Heart left ventricle (tissue), 16 donors: ENCODE measurements at places on chromosomes 16 and 17. TPM values are rescaled to one million over a fixed set of nuclear protein-coding genes. Genes with fewer than 3 reads are reported as not detected.

DPEP1 gene
- not detected for total RNA-seq

GRCh38 chr17:31918701-31919128, 17.2 kb upstream of the UTP6 start:
- no peaks in the 10 kb centered on the region for H3K4me1 ChIP-seq
- H3K4me3 ChIP-seq, result no peak overlapping the region
- no peak overlapping the region for H3K27ac ChIP-seq
- H3K36me3 ChIP-seq, result no peaks in the 10 kb centered on the region

SOX8 gene
- 0.47 TPM for total RNA-seq

DNA sequence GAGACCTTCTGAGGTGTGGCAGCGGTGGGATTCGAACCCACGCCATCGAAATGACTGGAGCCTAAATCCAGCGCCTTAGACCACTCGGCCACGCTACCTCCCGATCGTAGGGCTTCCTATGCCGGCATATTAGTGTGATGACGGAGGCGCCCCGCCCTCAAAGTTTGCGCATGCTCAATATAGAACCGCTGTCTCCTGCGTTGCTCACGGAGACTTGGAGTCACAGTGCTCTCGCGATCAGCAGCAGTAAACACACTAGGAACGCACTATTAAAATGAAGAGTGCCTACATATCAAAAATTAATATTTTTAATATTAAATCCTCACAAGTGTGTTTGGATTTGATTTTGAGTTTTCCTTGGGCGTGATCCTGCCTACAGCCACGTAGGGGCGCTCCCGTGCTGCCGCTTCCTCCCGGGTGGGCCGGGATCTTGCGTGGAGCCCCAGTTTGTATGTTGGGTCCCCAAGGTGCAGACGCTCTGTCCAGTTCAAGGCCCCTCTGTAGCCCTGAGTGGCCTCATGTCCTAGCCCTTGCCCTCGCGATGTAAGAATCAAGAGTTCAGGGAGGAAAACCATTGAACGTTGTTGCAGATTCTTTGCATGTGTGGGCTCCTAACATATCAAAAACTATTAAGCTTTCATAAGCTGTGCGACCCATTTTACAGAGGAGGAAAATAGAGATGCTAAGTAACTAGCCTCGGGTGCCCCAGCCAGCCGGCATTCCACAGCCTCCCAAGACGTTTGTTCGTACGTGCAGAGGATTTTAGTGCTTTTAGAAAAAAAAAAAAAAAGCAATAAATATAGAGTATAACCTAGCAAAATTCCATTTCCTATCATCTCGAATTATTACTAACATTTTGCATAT, 10.2 kb upstream of the EEF2K start:
- H3K27me3 ChIP-seq, result no peaks in the 10 kb centered on the region
- H3K4me3 ChIP-seq, result peak overlapping the region; percentile 56
- H3K4me1 ChIP-seq, result peaks cover 61% of the 10 kb centered on the region
- DNase-seq, result peak; percentile 90

- no peak overlapping the region for H3K27ac ChIP-seq
Measured at GRCh38 chr17:77662833-77663232, 295.7 kb upstream of the TNRC6C start.

DNA sequence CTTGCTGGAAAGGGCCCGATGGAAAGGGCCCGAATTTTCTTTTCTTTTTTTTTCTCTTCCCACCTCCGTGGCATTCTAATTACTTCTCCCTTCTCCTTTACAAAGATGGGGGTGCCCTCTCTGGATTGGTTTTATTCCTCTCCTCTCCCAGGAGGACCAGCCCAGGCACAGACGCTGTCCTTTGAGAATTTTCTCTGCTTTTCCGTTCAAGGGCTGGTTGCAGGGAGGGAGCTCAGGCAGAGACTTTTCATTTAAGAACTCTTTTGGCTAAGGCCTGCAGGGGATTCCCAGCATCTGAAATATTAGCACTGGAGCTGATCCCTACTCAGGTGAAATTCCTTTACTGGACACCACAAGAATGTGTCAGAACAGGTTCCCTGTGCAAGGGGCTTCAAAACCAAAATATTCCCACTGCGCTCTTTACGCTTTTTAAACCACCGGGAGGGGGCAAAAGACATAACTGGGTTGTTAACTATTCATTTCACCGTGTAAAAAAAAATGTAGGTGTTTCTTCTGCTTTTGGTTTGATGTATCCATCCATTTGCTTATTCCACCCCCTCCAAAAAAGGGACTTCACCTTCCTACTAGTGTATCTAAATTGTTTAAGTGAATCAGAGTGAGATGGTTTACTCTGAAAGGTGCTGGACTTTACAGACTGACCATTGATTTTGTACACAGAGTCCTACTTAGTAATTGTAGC, 1.4 kb downstream of the NFAT5 start:
- H3K4me3 ChIP-seq, result peak overlapping the region; percentile 97
- peaks cover 8% of the 10 kb centered on the region for H3K36me3 ChIP-seq
- DNase-seq, result no peak

NPIPB13 gene
- total RNA-seq, result 5.0 TPM

- H3K4me1 ChIP-seq, result no peaks in the 10 kb centered on the region
- DNase-seq, result no peak
- H3K4me3 ChIP-seq, result no peak overlapping the region
- H3K27me3 ChIP-seq, result no peaks in the 10 kb centered on the region
- H3K27ac ChIP-seq, result no peak overlapping the region
Measured at GRCh38 chr17:37447641-37448040, 41.0 kb downstream of the TADA2A start.

GRCh38 chr16:31118223-31119155, 1.0 kb downstream of the KAT8 start:
- H3K4me3 ChIP-seq, result peak overlapping the region; percentile 87
- no peaks in the 10 kb centered on the region for H3K4me1 ChIP-seq
- DNase-seq, result no peak
- H3K36me3 ChIP-seq, result peaks cover 45% of the 10 kb centered on the region
- peak overlapping the region; percentile 99 for H3K27ac ChIP-seq

DNA sequence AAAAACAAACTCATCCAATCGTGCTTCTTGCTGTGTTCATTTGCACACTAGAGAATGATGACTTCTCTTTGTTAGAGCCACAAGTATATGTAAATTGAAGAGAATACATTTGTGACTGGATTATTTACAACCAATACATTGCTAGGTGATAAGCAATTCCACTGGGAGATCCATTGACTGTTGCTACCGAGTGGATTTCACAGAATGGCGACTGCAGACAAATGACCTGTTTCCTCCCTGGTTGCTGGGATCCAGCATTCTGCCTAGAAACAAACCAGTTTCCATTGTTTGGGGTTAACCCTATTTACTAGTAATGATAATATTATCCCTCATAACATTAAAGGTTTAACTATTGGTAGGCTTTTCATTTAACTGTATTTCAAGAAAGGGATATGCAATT, 36.9 kb upstream of the CPHXL start:
- H3K36me3 ChIP-seq, result no peaks in the 10 kb centered on the region
- H3K27ac ChIP-seq, result no peak overlapping the region
- H3K27me3 ChIP-seq, result no peaks in the 10 kb centered on the region
- H3K4me1 ChIP-seq, result no peaks in the 10 kb centered on the region

DNA sequence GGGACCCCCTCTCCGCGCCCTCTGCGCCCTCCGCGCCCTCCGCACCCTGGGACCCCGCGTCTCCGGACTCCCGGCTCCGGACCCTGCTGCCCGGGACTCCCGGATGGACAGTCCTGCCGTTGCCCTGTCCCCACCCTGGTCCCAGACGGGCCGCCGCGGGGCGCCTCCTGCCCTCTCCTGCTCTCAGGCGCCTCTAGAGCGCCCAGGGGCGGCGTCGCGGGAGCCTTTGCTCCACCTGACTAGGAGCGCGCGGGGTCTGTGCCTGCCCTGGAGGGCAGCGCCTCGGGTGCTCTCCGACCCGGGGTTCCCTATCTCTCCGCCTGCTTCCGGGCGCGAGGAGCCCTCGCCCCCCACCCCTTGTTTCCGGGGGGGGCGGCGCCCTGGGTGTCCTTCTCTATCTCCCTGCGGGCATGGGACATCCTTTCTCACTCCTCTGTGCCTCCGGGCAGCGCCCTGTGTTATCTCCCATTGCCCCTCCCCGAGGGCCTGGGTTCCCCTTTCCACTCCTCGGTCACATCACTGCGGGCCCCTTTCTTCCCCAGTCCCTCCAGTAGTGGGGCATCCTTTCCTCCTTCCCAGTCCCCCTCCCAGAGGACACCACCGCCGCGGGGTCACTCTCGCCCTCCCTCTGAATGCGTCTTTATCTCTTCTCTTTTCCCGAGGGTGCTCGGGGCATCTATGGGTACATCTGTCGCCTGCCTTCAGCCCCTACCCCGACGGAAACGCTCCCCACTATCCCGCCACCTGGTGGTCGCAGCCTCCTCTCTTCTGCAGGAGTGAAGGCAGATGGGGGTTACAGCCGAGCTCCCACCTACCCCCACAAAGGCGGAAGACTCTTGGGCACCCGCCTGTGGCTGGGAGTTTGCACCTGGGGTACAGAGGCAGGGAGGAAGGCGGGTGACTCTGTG, 875 bp downstream of the PRKCB start:
- no peaks in the 10 kb centered on the region for H3K4me1 ChIP-seq
- peaks cover 60% of the 10 kb centered on the region for H3K27me3 ChIP-seq
- H3K27ac ChIP-seq, result no peak overlapping the region

RAP1GAP2 gene
- 34.3 TPM for total RNA-seq

- no peaks in the 10 kb centered on the region for H3K4me1 ChIP-seq
- no peaks in the 10 kb centered on the region for H3K36me3 ChIP-seq
- DNase-seq, result no peak
- H3K4me3 ChIP-seq, result no peak overlapping the region
- no peaks in the 10 kb centered on the region for H3K27me3 ChIP-seq
- no peak overlapping the region for H3K27ac ChIP-seq
Measured at GRCh38 chr16:11315510-11315909, 29.7 kb upstream of the RMI2 start.

BCAR1 gene
- 66.9 TPM for total RNA-seq

GRCh38 chr16:88678224-88678979, 7.9 kb downstream of the SNAI3 start:
- peaks cover 1% of the 10 kb centered on the region for H3K4me1 ChIP-seq
- no peak for DNase-seq
- H3K36me3 ChIP-seq, result no peaks in the 10 kb centered on the region
- no peak overlapping the region for H3K27ac ChIP-seq

GRCh38 chr17:64259922-64260321, 3.1 kb downstream of the TEX2 start:
- no peak overlapping the region for H3K27ac ChIP-seq
- no peak overlapping the region for H3K4me3 ChIP-seq
- no peaks in the 10 kb centered on the region for H3K36me3 ChIP-seq
- no peak for DNase-seq
- H3K4me1 ChIP-seq, result peaks cover 28% of the 10 kb centered on the region

- peak overlapping the region; percentile 74 for H3K4me3 ChIP-seq
- no peaks in the 10 kb centered on the region for H3K27me3 ChIP-seq
- H3K27ac ChIP-seq, result peak overlapping the region; percentile 100
- H3K4me1 ChIP-seq, result peaks cover 17% of the 10 kb centered on the region
- DNase-seq, result peak; percentile 47
Measured at GRCh38 chr16:58628845-58629732, 537 bp downstream of the CNOT1 start.

SLC7A5 gene
- 3.0 TPM for total RNA-seq

SLC5A11 gene
- not detected for total RNA-seq

GRCh38 chr17:13727441-13728171, 125.9 kb upstream of the HS3ST3A1 start:
- no peaks in the 10 kb centered on the region for H3K36me3 ChIP-seq
- H3K27ac ChIP-seq, result no peak overlapping the region
- H3K27me3 ChIP-seq, result no peaks in the 10 kb centered on the region
- DNase-seq, result no peak
- H3K4me3 ChIP-seq, result no peak overlapping the region

- no peak for DNase-seq
- no peak overlapping the region for H3K27ac ChIP-seq
- H3K27me3 ChIP-seq, result no peaks in the 10 kb centered on the region
- no peak overlapping the region for H3K4me3 ChIP-seq
- no peaks in the 10 kb centered on the region for H3K4me1 ChIP-seq
Measured at GRCh38 chr17:17999364-18000029, 26.8 kb downstream of the DRC3 start.

GRCh38 chr16:727291-727977, 528 bp downstream of the HAGHL start:
- H3K27me3 ChIP-seq, result peaks cover 24% of the 10 kb centered on the region
- peak overlapping the region; percentile 61 for H3K4me3 ChIP-seq
- peak overlapping the region; percentile 29 for H3K27ac ChIP-seq
- H3K36me3 ChIP-seq, result no peaks in the 10 kb centered on the region
- DNase-seq, result no peak
- H3K4me1 ChIP-seq, result peaks cover 27% of the 10 kb centered on the region

DNA sequence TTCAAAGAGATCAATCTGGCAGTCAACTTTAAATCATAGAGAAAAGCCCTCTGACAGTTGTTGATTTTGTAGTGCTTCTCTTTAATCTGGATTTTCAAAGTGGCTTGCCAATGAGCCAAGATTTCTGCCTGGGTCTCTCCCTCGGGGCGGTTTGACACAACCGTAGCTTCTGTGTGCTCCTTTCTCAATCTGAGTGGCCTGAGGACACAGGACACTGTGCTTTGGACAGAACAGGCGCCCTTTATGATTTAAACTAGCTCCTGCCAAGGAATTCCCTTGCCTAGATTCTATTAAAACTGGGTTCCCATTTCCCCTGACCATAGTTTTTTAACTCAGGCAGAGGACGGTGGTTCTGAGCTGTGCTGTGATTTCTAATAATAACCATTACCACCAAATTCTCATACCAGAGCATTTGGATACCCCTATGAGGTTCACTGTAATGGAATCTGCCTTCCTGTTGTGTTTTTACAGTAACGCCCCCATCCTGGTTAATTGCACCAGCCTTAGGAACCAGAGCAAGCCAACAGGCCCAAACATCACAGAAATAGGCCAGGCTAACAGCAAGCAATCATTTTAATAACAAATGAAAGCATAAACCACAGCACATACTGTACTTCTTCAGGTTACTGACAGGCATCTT, 4.0 kb downstream of the ZFHX3 start:
- peaks cover 33% of the 10 kb centered on the region for H3K4me1 ChIP-seq
- H3K27me3 ChIP-seq, result no peaks in the 10 kb centered on the region
- no peaks in the 10 kb centered on the region for H3K36me3 ChIP-seq
- no peak overlapping the region for H3K27ac ChIP-seq

PDXDC1 gene
- total RNA-seq, result 74.5 TPM

DNA sequence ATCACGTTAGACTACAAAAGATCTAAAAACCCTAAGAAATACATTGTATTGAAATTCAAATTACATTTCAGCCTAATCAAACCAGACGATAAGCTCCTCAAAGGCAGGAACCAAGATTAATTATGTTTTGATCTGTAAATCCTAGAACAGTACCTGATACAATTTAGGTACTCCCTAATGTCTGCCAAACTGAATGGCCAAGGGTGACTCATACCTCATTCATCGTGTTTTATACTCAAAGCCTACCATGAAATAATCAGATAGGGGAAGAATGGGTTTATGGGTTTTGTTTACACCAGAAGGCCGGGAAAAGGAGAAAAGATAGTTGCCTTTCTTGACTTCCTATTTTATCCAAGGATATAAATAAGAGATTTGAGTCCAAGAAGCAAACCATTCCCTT, 19.3 kb downstream of the MMD start:
- no peak for DNase-seq
- H3K27me3 ChIP-seq, result no peaks in the 10 kb centered on the region
- peaks cover 84% of the 10 kb centered on the region for H3K36me3 ChIP-seq
- H3K27ac ChIP-seq, result no peak overlapping the region

GRCh38 chr17:44759086-44759915, 513 bp downstream of the ADAM11 start:
- DNase-seq, result no peak
- no peak overlapping the region for H3K27ac ChIP-seq
- H3K36me3 ChIP-seq, result no peaks in the 10 kb centered on the region
- peaks cover 6% of the 10 kb centered on the region for H3K27me3 ChIP-seq

HS3ST3B1 gene
- total RNA-seq, result 3.4 TPM

GRCh38 chr17:7548585-7549400, at the start of gene TNFSF12:
TSS of gene TNFSF12 (plus strand) at chr17:7549058. CDS start at chr17:7549154, 96 bp downstream.
- peak; percentile 87 for DNase-seq
- H3K27ac ChIP-seq, result peak within 1 kb of the TSS; percentile 82
- peak within 1 kb of the TSS; percentile 41 for H3K4me3 ChIP-seq

PITPNM3 gene
- 0.38 TPM for total RNA-seq

- peak overlapping the region; percentile 85 for H3K27ac ChIP-seq
- DNase-seq, result no peak
- H3K4me3 ChIP-seq, result peak overlapping the region; percentile 69
- H3K27me3 ChIP-seq, result no peaks in the 10 kb centered on the region
Measured at GRCh38 chr16:56988161-56988947, 1.0 kb upstream of the NLRC5 start.
